Right cardiac atrium (tissue), 5 donors: ENCODE measurements at places on chromosomes 16 and 17. TPM values are rescaled to one million over a fixed set of nuclear protein-coding genes. Genes with fewer than 3 reads are reported as not detected.
A peak's percentile ranks its signal among the peaks of the same experiment; 100 is the strongest.

GRCh38 chr17:72452286-72453173, 331.7 kb downstream of the SOX9 start:
- DNase-seq: no peak

NPIPA5 gene
- 16.5 TPM for polyA plus RNA-seq

DNA sequence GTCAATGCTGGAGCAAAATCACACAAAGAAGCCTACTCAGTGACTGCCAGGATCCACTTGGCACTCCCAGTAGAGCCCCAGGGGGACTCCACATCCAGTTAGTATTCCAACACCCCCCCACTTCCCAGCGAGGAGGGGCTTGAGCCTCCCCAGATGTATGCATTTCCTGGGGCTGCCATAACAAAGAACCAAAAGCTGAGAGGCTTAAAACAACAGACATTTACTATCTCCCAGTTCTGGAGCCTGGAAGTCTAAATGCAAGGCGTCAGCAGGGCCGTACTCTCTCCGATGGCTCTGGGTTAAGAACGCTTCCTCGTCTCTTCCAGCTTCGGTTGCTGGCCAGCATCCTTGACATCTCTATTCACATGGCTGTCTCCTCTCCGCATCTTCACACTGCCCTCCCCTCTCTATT, 23.0 kb upstream of the GNA13 start:
- peak; percentile 63 for DNase-seq

DNA sequence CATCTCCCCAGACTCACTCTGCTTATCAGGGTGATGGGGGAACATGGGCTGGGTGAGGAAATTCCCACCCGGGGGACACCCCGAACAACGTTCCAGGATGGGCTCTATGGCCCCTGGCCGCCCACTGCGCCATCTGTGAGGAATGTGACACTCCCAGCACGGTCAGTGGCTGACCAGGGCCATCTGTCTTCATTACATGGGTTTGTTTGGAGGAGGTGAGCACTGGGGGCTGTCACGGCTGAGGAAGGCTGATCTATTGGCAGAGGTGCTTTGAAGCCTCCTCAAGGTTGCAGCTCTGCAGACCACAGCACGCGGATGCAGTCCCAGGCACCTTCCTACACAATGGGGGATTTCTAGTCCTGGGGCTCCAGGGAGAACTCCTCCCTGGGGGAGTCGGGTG, 214.1 kb upstream of the FOXF1 start:
- DNase-seq: no peak

NAGS gene
- polyA plus RNA-seq: 1.8 TPM

CRHR1 gene
- not detected for polyA plus RNA-seq

KRTAP9-8 gene
- not detected for polyA plus RNA-seq

DNA sequence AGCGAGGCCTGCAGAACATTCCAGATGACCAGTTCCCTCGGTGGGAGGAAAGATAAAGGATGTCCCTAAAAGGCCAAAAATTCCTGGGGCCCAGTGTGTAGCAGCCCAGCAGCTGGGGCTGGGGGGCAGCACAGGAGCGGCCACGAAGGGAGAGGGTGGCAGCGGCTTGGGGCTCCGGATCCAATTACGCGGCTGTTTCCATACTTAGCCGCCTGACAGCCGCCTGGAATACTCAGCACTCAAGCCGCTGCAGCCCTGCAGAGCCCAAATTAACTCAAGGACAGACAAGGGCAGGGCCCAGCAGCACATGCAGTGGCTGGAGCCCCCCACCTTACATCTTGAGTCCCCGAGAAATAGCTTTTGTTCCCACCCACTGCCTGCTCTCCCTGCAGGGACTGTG, 1.3 kb downstream of the SRL start:
- DNase-seq: peak; percentile 72

ADGRG1 gene
- 15.0 TPM for polyA plus RNA-seq

GRCh38 chr17:40399185-40399584, 18.5 kb downstream of the TOP2A start:
- DNase-seq: no peak

OR2C1 gene
- polyA plus RNA-seq: not detected

KRTAP1-1 gene
- not detected for polyA plus RNA-seq

TPSB2 gene
- polyA plus RNA-seq: 1.8 TPM

- no peak for DNase-seq
Measured at GRCh38 chr17:2860045-2860444, 63.8 kb downstream of the RAP1GAP2 start.

DNA sequence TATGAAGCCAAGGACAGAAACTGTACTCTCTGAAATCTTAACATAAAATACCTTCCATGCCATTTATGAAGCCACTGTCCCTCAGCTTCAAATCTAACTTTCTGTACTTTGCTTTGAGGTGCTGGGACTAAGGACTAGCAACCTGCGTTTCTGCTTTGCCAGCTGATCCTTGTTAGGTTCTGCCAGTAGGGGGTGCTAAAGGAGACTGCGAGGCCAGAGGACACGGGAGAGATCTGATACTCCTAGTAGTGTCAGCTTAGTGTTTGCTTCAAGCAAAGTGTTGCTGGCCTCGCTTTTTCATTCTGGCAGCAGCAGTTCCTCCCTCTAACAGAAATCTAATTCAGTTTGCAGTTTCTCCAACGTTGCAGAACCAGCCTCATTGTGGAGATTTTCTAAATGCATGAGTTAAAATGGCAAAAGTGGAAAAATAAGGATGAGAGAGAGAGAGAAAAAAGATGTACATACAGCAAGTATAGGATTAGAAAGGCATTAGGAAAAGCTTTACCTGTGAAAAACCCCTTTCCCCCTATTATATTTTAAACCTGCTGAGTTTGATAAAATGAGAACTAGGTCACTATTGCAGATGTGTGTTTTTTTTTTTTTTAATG, 297.5 kb downstream of the CA10 start:
- no peak for DNase-seq

DNA sequence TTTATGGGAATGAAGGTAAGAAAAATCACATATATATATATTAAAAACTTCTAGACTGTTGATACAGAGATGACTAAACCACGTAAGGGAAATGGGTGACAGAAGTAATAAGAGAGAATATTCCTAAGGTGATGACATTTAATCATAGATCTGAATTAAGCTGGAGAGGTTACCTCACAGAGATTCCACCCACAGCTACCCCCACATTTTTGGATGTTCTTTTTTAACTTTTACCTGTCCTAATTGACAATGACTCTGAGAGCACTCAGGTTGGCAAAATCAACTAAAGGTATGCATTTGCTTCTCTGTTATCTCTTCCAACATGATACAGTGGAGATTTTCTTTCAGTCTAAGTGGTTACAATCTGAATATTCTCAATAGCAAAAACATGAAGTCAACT, 1280.6 kb downstream of the CDH11 start:
- no peak for DNase-seq

MAP1LC3B gene
- 115 TPM for polyA plus RNA-seq

- DNase-seq: peak; percentile 69
Measured at GRCh38 chr16:14307527-14308367, 236.6 kb downstream of the MRTFB start.

DNA sequence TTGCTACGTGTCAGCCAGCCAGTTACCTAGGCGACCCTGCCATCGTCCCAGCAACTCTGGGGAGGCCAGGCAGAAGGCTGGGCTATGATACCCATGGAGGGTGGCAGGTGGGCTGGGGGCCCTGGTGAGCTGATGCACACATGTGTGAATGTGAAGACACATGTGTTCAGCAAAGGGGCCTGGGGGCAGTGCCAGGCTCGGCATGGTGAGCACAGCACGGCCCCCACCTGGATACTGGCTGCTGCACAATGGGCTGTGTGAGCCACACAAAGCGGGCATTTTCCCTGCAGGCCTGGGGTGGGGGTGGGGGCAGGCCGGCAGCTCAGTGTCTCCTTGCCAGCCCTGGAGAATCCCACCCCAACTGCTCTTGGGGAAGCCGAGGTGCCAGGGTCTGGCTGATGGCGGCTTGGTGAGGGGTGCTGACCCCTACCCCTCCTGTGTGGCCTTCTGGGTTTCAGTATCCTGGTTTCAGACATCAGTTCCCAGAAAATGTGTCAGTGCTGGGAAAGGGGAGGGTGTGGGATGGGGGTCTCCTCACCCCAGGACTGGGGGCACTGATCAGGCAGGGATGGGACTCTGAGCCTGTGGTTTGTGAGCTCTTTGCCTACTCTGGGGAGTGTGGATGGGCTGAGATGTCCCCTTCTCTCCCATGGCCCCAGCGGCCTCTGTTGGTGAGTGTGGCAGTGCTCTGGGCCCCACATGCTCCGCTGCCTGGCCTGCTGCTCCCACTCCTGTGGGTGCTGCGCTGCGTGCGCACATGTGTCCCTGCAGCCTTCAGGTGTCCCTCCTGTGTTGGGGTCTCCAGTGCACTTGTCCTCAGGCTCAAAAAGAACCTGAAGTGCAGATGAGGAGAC, 5.1 kb downstream of the LLGL1 start:
- DNase-seq: no peak

- no peak for DNase-seq
Measured at GRCh38 chr16:363110-363765, 7.1 kb downstream of the MRPL28 start.

KRT20 gene
- 0.14 TPM for polyA plus RNA-seq

IRX3 gene
- polyA plus RNA-seq: 7.3 TPM

MT1G gene
- 8.0 TPM for polyA plus RNA-seq

DNA sequence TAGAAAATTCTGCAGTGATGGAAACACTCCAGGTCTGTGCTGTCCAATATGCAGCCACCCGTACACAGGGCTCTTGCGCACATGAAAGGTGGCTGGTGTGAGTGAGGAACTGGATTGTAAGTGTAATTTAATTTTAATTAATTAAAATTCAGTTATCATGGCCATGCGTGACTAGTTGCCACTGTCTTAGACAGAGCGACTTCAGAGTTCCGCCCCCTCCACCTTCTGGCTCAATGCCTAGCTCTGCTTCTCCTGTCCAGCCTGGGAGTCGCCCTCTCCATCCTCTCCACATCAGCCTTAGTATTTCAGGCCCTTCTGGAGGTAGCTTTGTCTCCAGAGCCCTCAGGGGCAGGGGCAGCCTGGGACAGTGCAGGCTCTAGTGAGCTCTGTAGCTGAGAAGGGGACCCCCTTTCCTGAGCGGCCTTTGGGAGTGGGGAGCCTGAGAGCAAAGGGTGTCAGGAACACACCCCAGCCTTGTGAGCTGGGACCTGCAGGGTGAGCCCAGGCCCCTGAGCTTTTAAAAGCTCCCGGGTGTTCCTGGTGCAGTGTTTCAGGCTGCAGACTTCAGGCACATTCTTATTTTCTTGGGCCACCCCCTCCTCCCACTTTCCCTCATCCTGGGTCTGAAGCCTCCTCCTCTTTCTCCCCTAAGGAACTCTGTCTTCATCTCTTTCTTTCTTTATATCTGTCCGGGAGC, 99.4 kb downstream of the IRF8 start:
- no peak for DNase-seq

USP43 gene
- polyA plus RNA-seq: 0.07 TPM

NUP85 gene
- 16.3 TPM for polyA plus RNA-seq

- DNase-seq: no peak
Measured at GRCh38 chr17:75364078-75364477, 41.4 kb downstream of the GRB2 start.

DNA sequence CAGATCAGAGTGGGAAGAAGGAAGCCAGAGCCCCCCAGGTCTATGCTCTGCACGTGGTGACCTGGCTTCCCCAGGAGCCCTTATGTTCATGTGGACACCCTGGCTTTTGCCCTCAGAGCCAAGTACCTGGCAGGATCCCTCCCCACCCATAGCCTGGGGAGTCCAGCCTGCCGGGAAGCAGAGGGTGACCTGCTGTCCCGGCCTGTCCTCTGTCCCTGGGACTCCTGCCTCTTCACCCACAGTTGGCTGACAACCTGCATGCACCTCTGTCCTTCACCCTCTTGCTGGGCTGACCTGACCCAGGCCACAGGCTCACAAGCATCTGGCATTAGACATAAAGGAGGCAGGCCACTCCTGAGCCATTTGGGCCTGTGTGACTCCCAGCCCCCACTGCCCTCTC, 60.2 kb downstream of the SMPD3 start:
- no peak for DNase-seq

LLGL2 gene
- polyA plus RNA-seq: 8.6 TPM

GRCh38 chr17:75557075-75557851, 30.3 kb upstream of the MYO15B start:
- DNase-seq: no peak

MFSD6L gene
- 0.14 TPM for polyA plus RNA-seq

DNA sequence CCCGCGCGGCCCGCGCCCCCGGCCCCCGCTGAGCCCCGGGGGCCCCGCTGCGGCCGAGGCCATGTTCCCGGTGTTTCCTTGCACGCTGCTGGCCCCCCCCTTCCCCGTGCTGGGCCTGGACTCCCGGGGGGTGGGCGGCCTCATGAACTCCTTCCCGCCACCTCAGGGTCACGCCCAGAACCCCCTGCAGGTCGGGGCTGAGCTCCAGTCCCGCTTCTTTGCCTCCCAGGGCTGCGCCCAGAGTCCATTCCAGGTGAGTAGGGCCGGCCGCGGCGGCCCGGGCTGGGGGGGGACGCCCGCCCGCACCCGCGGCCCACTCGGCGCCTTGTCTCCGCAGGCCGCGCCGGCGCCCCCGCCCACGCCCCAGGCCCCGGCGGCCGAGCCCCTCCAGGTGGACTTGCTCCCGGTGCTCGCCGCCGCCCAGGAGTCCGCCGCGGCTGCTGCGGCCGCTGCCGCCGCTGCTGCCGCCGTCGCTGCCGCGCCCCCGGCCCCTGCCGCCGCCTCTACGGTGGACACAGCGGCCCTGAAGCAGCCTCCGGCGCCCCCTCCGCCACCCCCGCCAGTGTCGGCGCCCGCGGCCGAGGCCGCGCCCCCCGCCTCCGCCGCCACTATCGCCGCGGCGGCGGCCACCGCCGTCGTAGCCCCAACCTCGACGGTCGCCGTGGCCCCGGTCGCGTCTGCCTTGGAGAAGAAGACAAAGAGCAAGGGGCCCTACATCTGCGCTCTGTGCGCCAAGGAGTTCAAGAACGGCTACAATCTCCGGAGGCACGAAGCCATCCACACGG, 504 bp downstream of the MAZ start:
- peak; percentile 63 for DNase-seq

- no peak for DNase-seq
Measured at GRCh38 chr16:11107780-11108465, 148.1 kb downstream of the SOCS1 start.

CLDN9 gene
- polyA plus RNA-seq: 0.41 TPM

SDK2 gene
- 0.77 TPM for polyA plus RNA-seq

SCNN1G gene
- polyA plus RNA-seq: 0.05 TPM

- no peak for DNase-seq
Measured at GRCh38 chr16:5504064-5504781, 406.6 kb upstream of the EEF2KMT start.

KRTAP3-3 gene
- not detected for polyA plus RNA-seq

DNA sequence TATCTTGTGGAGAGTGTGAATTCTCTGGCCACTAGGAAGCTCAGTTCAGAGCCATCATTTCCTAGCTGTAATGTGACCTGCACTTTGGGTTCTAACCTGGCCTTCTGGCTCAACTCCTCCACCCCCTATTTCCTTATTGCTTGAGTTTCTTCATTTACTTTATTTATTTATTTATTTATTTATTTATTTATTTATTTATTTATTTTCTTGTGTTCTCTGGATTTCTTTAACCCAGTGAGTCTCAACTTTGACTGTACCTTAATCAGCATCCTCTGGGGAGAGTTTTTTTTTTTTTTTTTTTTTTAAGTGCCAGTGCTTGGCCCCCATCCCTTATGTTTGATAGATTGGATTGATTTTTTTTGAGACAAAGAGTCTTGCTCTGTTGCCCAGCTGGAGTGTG, 18.1 kb downstream of the EPN2 start:
- DNase-seq: no peak

TP53TG3B gene
- not detected for polyA plus RNA-seq

PRR11 gene
- 0.38 TPM for polyA plus RNA-seq

SPATA22 gene
- 1.5 TPM for polyA plus RNA-seq

GRCh38 chr17:7204336-7204735, 15.3 kb downstream of the DLG4 start:
- DNase-seq: peak; percentile 65

GINS3 gene
- polyA plus RNA-seq: 6.5 TPM

CYLD gene
- polyA plus RNA-seq: 10.0 TPM
